Stimulated activated CD4-positive, alpha-beta T cell treated with anti-CD3 and anti-CD28 coated beads, Interleukin-12 subunit alpha, Interleukin-12 subunit beta, amount 100 ng/mL, for 4 hours (primary cell): ENCODE measurements at places on chromosomes 1 and 21.

GRCh38 chr1:7868070-7868780 is 15.4 kb upstream of the UTS2 start:
- no peak for DNase-seq

DNA sequence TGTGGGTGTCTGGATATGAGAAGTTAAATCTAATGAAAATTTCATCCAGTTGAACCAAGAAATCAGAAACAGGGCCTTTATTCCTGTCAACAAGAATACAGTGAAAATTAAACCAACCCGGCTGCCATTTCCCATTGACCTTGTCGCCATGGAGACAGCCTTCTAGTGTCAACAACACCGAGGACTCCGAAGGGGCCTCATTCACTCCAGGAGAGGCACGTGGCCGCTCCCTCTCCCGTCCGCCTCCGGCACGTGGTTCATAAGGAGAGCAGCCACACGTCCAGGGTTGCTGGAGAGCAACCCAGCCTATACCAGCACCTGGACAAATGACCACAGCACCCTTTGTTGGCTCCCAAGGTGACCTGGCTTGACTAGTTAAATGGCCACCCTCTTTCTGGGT is 120.3 kb upstream of the VAMP3 start:
- DNase-seq: no peak

- DNase-seq: no peak
Measured at GRCh38 chr21:42250422-42251403, 31.8 kb downstream of the ABCG1 start.

DNA sequence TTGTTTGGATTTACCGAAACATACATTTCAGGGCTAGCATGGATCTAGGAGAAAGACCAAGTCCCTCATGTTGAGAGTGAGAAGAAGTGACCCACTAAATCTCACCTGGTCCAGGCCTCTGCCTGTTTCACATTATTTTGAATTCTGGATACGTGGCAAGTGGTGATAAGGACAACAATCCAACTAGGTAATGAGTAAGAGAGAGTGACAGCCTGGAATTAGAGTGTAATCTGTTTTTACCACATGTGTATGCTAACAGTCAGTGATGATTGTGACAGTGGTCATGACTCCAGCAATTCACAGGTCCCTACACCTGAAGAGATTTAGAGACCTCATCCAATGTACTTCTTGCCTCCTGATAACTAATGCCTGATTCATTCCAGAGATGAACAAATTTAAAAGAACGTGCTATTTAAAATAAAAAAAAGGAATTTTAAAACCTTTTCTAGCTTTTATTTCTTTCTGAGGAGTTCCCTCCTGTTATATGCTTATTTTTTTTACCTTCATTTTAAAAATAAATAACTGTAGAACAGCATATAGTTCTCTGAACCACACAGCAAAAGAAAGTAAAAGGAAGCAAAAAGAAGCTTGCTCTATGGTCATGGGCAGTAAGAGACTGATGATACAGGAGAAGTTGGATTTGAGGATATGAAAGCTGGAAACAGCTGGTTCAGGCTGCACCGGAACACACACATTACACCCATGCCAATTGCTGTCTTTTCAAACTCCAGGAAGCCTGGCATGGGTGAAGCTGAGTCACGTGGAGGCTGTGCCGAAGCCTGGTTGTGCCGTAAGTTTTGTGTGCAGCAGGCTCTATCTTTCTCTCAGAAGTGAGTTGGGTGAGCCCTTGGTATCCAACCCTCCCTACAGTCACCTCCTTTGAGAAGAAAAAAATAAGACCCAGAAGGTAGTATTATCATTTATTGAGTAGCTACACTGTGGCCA is 14.7 kb downstream of the C1orf116 start:
- DNase-seq: no peak

- DNase-seq: no peak
Measured at GRCh38 chr1:14973773-14974172, 179.8 kb upstream of the TMEM51 start.

DNA sequence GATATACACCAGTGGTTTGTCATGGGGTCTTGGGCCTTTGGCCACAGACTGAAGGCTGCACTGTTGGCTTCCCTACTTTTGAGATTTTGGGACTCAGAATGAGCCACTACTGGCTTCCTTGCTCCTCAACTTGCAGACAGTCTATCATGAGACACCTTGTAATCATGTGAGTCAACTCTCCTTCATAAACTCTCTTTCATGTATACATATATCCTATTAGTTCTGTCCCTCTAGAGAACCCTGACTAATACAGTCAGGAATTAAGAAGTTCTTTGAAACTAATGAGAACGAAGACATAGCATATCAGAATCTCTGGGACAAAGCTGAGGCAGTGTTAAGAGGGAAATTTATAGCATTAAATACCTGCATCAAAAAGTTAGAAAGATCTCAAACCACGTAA is 110.8 kb downstream of the SLC5A9 start:
- DNase-seq: no peak

DNA sequence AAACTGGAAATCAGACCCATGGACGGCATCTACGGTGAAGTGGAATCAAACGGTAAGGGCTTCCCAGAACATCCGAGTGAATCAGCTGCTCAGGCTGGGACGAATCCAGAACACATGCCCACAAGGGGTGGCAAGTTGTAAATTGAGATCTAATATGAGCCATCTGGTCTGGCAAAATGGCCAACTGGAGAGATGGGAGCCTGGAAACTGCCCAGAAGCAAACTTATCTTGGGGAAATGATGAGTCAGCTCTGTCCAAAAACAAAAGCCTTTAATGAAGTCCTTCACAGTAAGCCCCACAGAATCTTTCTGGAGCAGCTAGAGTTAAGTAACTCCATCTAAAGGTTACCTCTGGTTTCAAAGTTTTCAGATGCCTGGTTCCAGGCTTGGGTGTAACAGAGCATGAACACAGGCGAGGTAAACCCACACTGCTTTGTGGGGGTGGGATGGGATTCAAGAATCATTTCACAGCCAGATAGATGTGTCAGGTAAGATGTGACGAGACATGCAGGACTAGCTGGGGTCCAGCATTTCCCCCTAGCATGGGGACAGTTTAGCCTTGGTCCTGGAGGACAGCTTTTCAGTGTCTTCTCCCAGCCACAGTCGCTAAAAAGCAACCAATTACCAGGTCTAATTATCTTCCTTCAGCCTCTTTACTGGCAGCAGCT is 10.5 kb upstream of the SRP9 start:
- no peak for DNase-seq

GRCh38 chr1:11484321-11484655 is 5.3 kb downstream of the DISP3 start:
- DNase-seq: no peak

DNA sequence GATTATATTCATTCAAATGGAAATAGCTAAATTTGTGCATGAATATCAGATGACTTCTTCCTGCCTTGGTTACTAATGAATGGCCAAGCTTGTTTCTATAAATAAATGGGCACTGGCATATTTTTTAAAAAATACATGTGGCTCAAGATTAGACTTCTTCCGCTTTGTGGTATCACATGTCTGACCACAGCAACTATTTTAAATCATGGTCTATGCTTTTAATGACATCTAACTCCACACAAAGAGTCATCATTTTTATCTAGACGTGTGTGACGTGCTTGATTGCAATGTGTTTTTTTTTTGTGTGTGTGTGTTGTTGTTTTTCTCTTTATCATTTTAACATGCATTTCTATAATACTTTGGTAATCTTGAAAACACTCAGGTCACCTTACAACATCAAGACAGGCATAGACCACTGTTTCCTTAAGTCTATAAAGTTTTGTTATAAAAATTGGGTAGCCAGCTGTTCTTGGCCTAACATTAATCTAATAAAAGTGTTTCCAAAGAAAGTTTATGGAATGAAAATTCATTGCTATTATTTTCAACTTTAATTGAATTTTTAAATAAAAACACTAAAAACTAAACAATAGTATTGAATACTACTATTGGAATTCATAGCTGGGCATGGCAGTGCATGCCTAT is 29.5 kb downstream of the RGS1 start:
- no peak for DNase-seq

DNA sequence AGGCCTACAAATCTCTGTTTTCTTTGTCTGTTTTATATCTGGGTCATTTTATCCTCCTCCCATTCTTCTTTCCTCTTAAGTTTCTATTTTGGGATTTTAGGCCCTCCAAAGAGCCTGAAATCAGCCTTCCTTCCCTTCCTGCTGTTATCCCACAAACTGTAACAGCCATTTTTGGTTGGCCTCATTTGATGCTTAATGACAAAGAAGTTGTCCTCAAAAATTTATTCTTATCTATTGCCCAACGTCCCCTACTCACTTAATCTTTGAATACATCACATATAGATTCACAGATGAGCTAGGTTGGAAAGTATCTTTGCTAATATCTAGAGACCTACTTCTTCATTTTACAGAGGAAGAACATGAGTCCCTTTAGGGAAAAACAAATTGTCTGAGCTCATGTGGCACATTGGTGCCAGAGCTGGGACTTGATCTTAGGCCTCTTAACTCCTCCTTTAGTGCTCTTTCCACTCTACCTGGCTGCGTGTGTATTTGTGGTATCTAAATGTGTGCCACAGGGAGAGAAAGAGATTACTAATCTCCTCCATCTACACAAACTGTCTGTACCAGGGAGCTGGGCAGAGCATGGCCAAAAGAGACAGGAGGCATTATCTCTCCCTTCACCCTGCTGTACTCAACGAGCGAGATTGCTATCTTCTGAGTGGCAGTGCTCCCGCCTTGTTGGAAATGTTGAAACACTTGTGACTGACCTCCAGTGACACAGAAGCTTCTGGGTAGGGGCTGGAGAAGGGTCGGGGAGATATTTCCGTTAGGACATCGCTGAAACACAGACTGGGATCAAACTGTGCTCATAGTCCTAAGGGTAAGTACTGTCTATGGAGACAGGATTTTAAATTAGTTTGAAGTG is 30.1 kb downstream of the RHEX start:
- no peak for DNase-seq

GRCh38 chr1:51330331-51331201 is at the start of gene TTC39A:
TSS of gene TTC39A (minus strand) at chr1:51330562. CDS start at chr1:51330477, 85 bp downstream.
- no peak for DNase-seq

- no peak for DNase-seq
Measured at GRCh38 chr1:203648276-203648675, 21.6 kb downstream of the ATP2B4 start.

DNA sequence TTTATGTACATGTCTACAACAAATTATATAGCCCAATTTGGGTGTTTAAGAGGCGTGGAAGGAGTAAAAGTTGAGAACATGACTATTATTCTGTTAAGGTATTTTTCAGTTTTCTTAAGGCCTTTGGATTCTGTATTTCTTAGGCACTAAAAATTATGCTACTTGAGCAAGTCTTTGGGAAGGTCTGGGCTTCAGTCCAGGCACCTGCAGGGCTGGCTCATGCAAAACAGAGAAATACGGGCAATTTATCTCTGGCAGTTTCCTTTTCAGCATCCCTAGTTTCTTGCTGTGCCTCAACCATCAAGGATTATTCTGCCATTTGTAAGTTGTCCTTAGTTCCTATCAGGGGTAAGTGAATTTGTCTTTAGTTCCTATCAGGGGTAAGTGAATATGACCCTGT is 358.8 kb upstream of the B3GALT2 start:
- no peak for DNase-seq

DNA sequence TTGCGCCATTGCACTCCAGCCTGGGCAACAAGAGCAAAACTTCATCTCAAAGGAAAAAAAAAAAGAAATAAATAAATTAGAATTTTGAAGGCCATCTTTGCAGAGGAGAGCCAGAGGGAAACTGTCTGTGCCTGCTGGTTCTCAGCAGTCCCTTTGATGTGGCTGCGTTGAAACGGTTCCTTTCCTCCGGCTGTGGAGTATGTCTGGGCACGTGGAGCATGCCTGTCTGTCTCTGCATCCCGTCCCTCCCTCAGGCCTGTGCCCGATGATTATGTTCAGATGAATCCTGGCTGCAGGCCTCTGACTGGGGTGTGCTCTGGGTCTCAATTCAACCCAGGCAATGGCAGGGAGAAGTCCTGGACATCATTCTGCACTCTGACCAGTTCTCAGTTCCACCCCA is 33.4 kb downstream of the KIAA1614 start:
- no peak for DNase-seq

- DNase-seq: peak; percentile 43
Measured at GRCh38 chr1:93607814-93608186, 73.8 kb downstream of the BCAR3 start.

DNA sequence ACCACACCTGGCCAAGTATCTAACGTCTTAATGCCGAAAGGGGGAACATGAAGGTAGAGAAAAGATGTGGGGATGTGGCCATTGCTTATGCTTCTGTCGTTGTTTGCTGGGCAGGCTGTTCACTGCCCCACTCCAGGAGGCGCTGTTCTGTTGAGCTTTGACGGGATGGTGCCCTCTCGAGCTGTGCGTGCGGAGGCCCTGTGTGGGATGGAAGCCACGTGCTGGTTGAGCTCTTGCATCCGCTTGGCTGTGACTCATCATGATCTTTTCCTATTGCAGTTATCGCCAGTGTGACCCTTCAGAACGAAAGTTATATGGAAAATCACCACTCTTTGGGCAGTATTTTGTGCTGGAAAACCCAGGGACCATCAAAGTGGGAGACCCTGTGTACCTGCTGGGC is 26.3 kb downstream of the MTARC1 start:
- DNase-seq: no peak

DNA sequence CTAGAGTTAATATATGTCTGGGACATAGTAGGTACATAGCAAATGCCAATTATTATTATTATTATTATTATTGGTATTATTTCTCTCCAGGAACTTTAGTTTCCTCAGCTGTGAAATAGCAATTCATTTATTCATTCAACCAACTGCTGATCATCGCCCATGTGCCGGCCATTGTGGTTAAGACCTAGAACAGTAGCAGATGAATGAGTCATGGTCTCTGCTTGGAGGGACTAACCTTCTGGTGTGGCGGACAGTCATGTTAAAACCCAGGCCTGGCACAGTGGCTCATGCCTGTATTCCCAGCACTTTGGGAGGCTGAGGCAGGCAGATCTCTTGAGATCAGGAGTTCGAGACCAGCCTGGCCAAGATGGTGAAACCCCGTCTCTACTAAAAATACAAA is 23.8 kb upstream of the LDLRAP1 start:
- no peak for DNase-seq

DNA sequence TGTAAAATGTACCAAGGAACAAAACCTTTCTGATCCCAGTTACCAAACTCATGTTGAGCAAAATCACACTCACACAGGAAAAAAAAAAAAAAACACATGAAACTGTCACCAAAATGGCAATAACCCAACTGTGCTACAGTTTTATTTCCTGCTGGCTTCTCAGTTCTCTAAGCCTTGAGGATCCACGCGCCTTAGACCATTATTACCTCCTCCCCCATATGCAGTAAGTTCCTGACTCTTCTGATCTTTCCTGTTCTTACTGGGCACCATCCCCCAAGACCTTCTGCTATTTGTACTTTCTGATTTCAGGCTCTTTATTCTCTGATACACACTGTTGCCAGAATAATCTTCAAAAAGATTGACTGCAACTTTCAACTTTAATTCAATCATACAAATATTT is 79.6 kb downstream of the SLC45A1 start:
- no peak for DNase-seq

- DNase-seq: no peak
Measured at GRCh38 chr1:21319447-21320407, 29.5 kb upstream of the ECE1 start.
